ENCODE measurements at places on chromosomes 7 and 10. TPM values are rescaled to one million over a fixed set of nuclear protein-coding genes. Genes with fewer than 3 reads are reported as not detected.
A peak's percentile ranks its signal among the peaks of the same experiment; 100 is the strongest.

The OPN1SW gene
- total RNA-seq = not detected

The HTRA1 gene
- 0.55 TPM for total RNA-seq

The ADO gene
- total RNA-seq = 10.0 TPM

The PAPOLB gene
- total RNA-seq = not detected

The LRRC18 gene
- not detected for total RNA-seq

The KDM7A gene
- total RNA-seq = 47.2 TPM

The PRR15 gene
- total RNA-seq = not detected

DNA sequence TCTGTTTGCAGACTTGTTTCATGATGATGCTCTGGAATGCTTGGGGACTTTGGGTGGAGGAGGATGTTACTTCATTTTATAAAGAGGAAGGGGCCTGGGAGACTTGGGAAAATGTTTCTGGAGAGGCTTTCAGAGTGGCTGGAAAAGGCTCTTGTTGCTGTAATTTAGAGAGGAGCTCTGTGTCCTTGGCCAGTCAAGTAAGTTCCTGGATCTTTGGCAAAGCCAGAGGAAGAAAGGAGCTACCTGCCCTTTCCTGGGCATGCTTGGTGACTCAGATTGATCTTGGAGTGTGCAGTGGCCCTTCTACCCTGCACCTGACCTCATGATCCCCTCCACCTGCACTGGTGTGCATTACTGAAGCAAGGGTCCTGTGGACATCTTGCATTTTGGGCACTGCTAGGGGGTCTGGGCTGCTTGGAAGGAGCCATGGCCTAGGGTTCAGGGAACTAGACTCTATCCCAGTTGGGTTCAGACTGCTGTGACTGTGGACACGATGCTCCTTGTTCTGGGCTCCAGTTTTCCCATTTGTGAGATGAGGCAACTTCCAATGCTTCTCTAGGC lies 56.1 kb downstream of the ADCYAP1R1 start:
- H3K36me3 ChIP-seq = no peaks in the 10 kb centered on the region
- H3K27ac ChIP-seq = no peak overlapping the region
- peaks cover 14% of the 10 kb centered on the region for H3K27me3 ChIP-seq
- no peaks in the 10 kb centered on the region for H3K4me1 ChIP-seq
- H3K4me3 ChIP-seq = no peak overlapping the region
- DNase-seq = no peak

GRCh38 chr10:110036640-110037039 lies 28.9 kb downstream of the ADD3 start:
- no peak for DNase-seq
- peak overlapping the region; percentile 51 for H3K27ac ChIP-seq
- H3K4me1 ChIP-seq = peaks cover 57% of the 10 kb centered on the region
- no peak overlapping the region for H3K4me3 ChIP-seq
- H3K27me3 ChIP-seq = no peaks in the 10 kb centered on the region
- no peaks in the 10 kb centered on the region for H3K36me3 ChIP-seq

DNA sequence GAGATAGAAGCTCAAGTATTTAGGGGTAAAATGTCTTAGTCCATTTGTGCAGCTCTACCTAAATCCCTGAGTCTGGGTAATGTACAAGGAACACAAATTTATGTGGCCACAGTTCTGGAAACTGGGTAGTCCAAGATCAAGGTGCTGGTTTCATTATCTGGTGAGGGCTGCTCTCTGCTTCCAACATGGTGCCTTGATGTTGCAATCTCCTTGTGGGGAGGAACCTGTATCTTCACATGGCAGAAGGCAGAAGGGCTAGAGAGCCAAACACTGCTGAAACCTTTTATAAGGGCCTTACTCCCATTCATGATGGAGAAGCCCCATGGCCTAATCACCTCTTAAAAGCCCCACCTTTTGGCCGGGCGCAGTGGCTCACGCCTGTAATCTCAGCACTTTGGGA lies 8.7 kb upstream of the BAZ1B start:
- H3K36me3 ChIP-seq = no peaks in the 10 kb centered on the region
- no peaks in the 10 kb centered on the region for H3K27me3 ChIP-seq
- no peak overlapping the region for H3K27ac ChIP-seq

GRCh38 chr7:11457419-11457818 lies 374.6 kb downstream of the THSD7A start:
- H3K27ac ChIP-seq = no peak overlapping the region
- DNase-seq = no peak
- H3K36me3 ChIP-seq = no peaks in the 10 kb centered on the region
- no peaks in the 10 kb centered on the region for H3K27me3 ChIP-seq
- no peaks in the 10 kb centered on the region for H3K4me1 ChIP-seq

- peaks cover 14% of the 10 kb centered on the region for H3K4me1 ChIP-seq
- no peaks in the 10 kb centered on the region for H3K36me3 ChIP-seq
- no peak for DNase-seq
- H3K4me3 ChIP-seq = peak overlapping the region; percentile 96
Observed at GRCh38 chr7:28182071-28182471, 1.5 kb upstream of the JAZF1 start.

DNA sequence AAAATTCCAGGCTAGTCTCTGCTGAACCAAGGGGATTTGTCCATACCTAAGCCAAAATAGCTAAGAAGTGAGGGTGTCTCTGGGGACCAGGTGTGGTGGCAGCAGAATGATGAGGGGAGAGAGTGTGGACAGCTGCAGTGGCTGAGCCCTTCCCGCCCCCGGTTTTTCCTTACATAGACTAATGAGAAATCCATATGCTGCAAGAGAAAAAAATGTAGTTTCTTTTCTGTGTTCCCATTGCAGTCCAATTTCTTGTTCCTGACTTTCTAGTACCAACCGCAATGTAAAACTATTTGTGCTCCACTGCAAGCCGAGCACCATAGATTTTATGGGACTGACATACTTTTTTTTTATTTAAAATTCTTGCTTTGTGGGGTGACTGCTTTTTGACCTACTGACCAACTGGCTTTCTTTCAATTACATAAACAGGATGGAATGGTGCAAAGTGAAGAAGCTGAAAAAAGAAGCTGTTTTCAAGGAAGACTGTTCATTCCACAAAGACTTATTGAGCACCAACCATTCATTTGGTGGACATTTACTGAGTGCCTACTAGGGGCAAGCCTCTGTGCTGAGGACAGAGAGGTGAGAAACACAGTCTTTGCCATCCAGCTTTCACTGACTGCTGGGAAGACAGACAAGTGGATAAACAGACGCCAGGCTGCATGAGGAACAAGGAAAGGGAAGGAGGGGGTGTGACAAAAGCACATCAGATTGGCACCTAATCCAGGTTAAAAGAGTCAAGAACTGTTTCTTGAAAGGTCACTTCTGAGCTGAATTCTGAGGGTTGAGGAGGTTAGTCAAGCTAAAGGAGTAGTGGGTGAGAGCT lies 9.8 kb downstream of the CEP41 start:
- H3K27me3 ChIP-seq = no peaks in the 10 kb centered on the region
- H3K4me3 ChIP-seq = no peak overlapping the region
- no peak overlapping the region for H3K27ac ChIP-seq

DNA sequence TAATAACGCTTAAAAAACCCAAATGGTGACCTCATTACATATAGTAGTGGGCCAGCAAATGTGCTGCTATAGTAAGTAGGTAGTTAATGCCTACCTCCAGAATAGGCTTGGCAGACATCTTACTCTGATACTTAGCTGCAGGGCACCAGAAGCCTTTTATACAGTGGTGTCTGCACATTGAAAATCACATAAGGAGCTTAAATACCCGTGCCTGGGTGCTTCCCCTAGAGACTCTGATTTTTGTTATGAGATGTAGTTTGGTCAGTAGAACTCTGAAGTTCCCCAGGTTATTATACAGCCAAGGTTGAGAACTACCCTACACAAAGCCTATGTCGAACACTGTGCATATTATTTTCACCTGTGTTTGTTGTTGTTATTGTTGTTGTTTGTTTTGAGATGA lies 47.2 kb downstream of the ANKIB1 start:
- H3K36me3 ChIP-seq = peaks cover 5% of the 10 kb centered on the region
- H3K4me3 ChIP-seq = no peak overlapping the region
- no peaks in the 10 kb centered on the region for H3K27me3 ChIP-seq
- no peak overlapping the region for H3K27ac ChIP-seq
- peaks cover 25% of the 10 kb centered on the region for H3K4me1 ChIP-seq
- DNase-seq = no peak

- H3K27ac ChIP-seq = peak overlapping the region; percentile 51
- H3K36me3 ChIP-seq = peaks cover 4% of the 10 kb centered on the region
- no peak for DNase-seq
- H3K27me3 ChIP-seq = no peaks in the 10 kb centered on the region
- H3K4me3 ChIP-seq = no peak overlapping the region
Observed at GRCh38 chr10:119278126-119278709, 70.8 kb downstream of the GRK5 start.

DNA sequence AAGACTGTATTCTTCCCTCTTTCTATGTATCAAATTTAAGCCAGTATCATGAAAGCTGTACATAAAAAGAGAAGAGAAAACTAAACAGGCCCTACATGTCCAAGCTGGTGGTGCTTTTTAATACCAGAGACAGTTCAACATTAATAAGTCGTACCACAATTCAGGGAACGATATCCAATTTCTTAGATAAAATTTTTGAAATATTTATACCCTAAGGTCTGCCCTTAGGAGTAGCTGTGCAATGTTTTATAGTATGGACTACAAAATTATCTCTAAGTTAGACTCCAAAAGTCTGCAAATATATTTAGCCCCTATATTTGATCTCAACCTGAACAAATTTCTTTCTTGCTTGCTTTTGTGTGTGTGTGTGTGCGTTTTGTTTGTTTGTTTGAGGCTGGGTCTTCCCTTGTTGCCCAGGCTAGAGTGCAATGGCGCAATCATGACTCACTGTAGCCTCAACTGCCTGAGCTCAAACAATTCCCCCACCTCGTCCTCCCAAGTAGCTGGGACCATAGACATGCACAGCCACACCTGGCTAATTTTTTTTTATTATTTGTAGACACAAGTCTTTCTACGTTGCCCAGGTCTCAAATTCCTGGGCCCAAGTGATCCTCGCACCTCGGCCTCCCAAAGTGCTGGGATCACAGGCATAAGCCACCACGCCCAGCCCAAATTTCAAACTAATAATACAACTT lies 13.2 kb downstream of the ARHGAP19 start:
- H3K27me3 ChIP-seq = no peaks in the 10 kb centered on the region
- H3K27ac ChIP-seq = peak overlapping the region; percentile 34
- DNase-seq = no peak
- peaks cover 8% of the 10 kb centered on the region for H3K4me1 ChIP-seq
- H3K36me3 ChIP-seq = no peaks in the 10 kb centered on the region

DNA sequence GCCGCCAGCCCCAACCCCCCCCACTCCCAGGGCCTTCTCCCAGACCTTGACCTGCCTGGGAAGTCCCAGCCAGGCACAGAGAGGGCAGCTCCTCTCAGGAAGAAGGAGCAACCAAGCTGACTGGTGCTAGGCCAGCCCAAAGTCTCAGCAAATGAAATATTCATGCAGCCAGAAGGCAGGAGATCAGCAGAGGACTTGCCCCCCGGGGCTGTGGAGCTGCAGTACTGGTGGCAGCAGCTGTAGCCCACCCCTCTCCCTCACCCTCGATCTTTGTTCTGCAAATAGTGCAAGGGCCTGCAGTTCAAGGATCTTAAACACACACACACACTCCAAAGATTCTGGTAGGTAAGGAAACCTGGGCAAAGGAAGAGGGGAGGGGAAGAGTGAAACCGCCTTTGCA lies 3.5 kb upstream of the SRRM3 start:
- no peak for DNase-seq
- H3K27me3 ChIP-seq = peaks cover 29% of the 10 kb centered on the region

DNA sequence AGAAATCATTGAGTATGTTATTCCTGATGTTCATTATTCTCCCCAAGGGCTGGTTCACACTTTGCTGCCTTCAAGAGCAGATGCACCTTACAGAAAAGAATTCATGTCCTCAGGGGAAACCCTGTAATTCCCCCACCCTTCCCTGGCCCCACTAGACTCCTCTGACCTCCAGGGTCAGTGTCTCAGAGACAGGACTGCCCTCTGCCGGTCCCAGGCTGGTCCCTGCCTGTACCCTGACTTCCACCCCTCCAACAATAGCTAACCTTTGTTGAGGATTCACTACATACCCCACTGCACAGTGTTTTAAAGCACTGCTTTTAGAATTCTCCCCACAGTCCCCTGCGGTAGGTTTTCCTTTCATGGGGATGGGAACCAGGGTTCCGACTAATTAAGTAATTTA lies 4.4 kb upstream of the SEPHS1 start:
- peaks cover 18% of the 10 kb centered on the region for H3K27me3 ChIP-seq
- no peaks in the 10 kb centered on the region for H3K36me3 ChIP-seq

GRCh38 chr7:134431815-134432214 lies 27.1 kb downstream of the AKR1B1 start:
- H3K4me1 ChIP-seq = peaks cover 11% of the 10 kb centered on the region
- no peak for DNase-seq
- peaks cover 3% of the 10 kb centered on the region for H3K36me3 ChIP-seq
- H3K27ac ChIP-seq = peak overlapping the region; percentile 85
- H3K27me3 ChIP-seq = peaks cover 5% of the 10 kb centered on the region
- peak overlapping the region; percentile 91 for H3K4me3 ChIP-seq
